ENCODE measurements at places on chromosomes 6 and 20.

GRCh38 chr20:45103072-45103471 is 2.1 kb upstream of the KCNS1 start:
- peaks cover 11% of the 10 kb centered on the region for H3K27me3 ChIP-seq
- no peak overlapping the region for H3K4me3 ChIP-seq
- no peak overlapping the region for H3K27ac ChIP-seq

DNA sequence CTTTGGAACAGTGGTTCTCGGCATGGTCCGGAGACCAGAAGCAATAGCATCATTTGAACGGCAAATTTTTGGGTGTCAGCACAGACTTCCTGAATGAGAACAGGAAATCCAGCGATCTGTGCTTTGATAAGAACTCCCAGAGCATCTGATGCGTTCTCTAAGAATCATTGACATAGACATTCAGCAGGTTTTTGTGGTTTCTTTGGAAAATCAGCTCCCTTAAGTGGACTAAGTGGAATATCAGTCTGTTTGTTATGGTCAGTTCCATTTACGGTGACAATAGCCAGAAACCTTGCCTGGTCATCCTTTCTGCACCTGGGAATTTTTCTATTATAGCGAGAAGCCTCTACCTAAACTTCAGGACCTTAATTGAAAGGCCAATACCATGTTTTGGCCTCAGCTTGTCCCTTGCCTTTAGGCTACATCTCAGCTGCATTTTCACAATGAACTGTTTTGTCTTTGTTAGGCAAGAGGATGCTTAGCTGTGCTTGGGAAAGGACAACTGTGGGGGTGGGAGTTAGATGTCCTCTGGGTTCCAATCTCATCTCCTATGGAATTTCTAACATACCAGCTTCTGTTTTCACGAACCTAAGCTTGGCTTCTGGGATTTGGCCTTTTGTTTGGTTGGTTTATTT is 299.7 kb downstream of the CDKAL1 start:
- H3K27ac ChIP-seq, result no peak overlapping the region
- H3K27me3 ChIP-seq, result no peaks in the 10 kb centered on the region
- no peak overlapping the region for H3K4me3 ChIP-seq
- no peak for DNase-seq

DNA sequence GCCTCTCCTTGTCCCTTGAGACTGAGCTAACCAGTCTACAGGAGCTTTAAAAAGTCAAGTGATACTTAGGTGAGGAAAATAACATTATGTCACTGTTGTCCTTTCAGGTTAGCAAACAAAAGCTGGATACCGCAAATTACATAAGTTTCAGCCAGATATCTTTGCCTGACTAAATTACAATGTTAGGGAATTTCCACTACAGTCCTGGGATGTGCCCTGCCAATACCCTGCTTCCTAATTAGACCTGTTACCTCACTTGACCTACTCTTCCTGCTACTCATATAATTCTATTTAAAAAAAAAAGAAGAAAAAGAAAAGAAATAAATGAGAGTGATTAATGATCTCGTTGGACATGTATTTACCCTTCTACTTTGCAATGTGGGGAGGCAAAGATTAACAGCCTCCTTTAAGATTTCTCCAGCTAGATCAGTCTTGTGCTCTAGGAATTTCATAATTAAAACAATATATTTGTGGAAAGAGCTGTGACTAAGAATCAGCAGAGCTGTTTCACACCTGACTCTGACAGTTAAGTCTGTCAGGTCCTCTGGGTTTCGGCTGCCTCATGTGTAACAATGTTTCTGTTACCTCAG is 318.9 kb downstream of the HDGFL1 start:
- no peak overlapping the region for H3K4me3 ChIP-seq
- no peak for DNase-seq
- H3K4me1 ChIP-seq, result no peaks in the 10 kb centered on the region

- no peak for DNase-seq
- no peaks in the 10 kb centered on the region for H3K27me3 ChIP-seq
- no peaks in the 10 kb centered on the region for H3K36me3 ChIP-seq
- no peaks in the 10 kb centered on the region for H3K4me1 ChIP-seq
- no peak overlapping the region for H3K27ac ChIP-seq
- H3K4me3 ChIP-seq, result no peak overlapping the region
Measured at GRCh38 chr6:138545621-138545980, 46.3 kb upstream of the NHSL1 start.

GRCh38 chr6:111748231-111748647 is 125.0 kb downstream of the FYN start:
- no peak overlapping the region for H3K4me3 ChIP-seq
- peaks cover 76% of the 10 kb centered on the region for H3K4me1 ChIP-seq
- no peaks in the 10 kb centered on the region for H3K27me3 ChIP-seq
- DNase-seq, result no peak
- peak overlapping the region; percentile 65 for H3K27ac ChIP-seq

Measured in effector memory CD4-positive, alpha-beta T cell (primary cell).